Liver (tissue), 10 donors: ENCODE measurements at places on chromosomes 13 and 19.

DNA sequence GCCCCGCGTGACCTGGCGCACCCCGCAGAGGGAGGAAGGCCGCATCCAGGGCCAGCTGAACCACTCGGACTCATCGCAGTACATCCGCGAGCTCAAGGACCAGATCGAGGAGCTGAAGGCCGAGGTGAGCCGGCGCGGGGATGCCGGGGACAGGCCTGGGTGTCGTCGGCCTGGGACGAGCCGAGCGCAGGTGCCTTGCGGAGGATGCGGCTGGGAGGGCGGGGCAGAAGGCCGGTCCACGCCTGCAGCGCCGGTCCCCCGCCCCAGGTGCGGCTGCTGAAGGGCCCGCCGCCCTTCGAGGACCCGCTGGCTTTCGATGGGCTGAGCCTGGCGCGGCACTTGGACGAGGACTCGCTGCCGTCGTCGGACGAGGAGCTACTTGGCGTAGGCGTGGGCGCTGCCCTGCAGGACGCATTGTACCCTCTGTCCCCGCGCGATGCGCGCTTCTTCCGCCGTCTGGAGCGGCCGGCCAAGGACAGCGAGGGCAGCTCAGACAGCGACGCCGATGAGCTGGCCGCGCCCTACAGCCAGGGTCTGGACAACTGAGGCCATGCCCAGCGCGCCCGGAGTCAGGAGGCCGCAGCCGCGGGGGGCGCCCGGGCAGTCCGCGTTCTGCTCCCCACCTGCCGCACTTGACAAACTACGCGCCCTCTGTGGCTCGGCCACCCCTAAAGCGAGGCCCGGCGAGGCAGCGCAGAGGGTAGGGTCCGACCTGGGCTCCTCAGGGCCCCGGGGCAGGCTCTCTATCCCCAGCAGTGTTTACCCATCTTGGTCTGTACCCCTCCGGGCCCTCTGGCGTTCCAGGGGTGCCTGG is 10.8 kb downstream of the PRR36 start:
- DNase-seq = no peak

- DNase-seq = no peak
Measured at GRCh38 chr13:63541336-63541735, 2125.7 kb upstream of the PCDH20 start.

DNA sequence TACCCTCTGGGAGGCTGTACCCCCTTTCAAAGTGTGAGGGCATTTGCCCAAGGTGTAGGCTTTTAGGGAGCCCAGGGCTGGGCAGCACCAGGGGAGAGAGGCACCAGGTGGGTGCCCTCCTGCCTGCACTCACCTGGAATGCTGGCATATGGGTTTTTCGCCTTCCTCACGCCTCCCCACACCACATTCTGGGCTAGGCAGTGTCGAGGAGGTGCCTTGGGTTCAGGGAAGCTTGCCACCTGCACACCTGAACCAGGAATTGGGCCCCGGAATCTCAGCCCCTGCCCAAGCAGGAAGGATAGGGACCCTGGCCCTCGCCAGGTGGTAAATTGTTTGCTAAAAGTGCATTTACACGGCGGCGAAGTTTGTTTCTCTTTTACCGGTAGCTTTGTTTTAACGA is 5.1 kb upstream of the TSHZ3 start:
- DNase-seq = no peak

DNA sequence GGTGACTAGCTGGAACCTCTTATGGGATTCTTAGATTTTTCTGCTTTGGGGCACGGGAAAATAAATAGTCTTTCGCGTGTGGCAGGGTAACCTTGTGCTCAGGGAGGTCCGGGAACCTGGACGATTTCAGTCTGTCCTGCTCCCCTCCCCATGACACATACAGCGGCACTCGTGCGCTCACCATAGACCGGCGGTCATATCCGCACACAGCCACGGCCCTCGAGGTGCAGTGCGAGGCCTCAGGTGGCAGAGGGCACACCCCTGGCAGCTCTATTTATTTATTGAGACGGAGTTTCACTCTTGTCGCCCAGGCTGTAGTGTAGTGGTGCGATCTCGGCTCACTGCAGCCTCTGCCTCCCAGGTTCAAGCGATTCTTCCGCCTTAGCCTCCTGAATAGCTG is 3.0 kb downstream of the ONECUT3 start:
- DNase-seq = no peak

GRCh38 chr19:44570984-44571684 is 41.7 kb upstream of the CEACAM20 start:
- peak; percentile 71 for DNase-seq

- peak; percentile 55 for DNase-seq
Measured at GRCh38 chr19:43639519-43640423, at the start of gene CADM4. Gene CADM4 (minus strand): TSS chr19:43639850. CDS start chr19:43639790, 60 bp downstream.

GRCh38 chr13:44155422-44156293 is 218.0 kb upstream of the SERP2 start:
- DNase-seq = no peak

DNA sequence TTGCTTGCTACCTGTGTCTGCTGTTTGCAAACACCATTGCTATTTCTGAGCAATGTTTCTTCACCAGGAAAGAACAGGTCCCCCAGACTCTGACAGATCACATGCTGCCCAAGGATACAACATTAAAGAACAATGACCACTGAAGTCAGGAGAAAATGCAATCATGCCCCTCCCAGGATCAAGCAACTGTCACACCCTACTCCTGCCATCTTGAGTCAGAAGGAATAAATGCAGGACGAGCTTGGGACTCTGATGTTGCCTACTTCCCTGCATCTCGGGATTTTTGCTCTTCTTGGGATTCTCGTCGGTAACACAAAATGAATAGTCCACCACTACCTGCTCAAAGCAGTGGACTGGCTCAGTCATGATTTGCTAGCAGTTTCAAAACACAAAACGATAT is 490.6 kb downstream of the COG6 start:
- DNase-seq = no peak

DNA sequence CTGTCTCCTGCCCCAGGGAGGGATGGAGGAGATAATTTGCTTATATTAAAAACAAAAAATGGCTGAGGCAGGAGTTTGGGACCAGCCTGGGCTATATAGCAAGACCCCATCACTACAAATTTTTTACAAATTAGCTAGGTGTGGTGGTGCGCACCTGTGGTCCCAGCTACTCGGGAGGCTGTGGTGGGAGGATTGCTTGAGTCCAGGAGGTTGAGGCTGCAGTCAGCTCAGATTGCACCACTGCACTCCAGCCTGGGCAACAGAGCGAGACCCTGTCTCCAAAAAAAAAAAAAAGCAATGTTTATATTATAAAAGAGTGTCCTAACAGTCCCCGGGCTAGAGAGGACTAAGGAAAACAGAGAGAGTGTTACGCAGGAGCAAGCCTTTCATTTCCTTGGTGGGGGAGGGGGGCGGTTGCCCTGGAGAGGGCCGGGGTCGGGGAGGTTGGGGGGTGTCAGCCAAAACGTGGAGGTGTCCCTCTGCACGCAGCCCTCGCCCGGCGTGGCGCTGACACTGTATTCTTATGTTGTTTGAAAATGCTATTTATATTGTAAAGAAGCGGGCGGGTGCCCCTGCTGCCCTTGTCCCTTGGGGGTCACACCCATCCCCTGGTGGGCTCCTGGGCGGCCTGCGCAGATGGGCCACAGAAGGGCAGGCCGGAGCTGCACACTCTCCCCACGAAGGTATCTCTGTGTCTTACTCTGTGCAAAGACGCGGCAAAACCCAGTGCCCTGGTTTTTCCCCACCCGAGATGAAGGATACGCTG is 184.0 kb downstream of the KDM4B start:
- DNase-seq = peak; percentile 30

- peak; percentile 89 for DNase-seq
Measured at GRCh38 chr19:4186087-4186993, 3.9 kb downstream of the ANKRD24 start.

DNA sequence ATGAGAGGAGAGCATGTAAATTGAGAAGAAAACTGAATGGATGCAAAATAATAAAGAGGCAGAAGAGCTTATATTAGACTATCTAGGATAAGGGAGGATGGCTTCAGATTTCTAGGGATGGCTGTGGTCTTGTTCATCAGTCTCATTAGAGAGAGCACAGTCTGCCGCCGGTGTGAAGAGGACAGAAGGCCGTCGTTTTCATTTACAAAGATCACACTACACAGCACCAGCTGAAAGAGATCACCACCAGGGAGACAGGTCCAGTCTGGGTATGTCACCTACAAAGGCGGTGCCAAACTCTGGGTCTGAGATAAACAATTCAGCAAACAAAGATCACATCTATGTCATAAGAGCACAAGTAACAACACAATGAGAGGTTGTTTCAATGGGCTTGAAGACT is 1222.3 kb upstream of the SLC10A2 start:
- no peak for DNase-seq

- DNase-seq = no peak
Measured at GRCh38 chr19:47110521-47111005, 3.0 kb downstream of the ZC3H4 start.

DNA sequence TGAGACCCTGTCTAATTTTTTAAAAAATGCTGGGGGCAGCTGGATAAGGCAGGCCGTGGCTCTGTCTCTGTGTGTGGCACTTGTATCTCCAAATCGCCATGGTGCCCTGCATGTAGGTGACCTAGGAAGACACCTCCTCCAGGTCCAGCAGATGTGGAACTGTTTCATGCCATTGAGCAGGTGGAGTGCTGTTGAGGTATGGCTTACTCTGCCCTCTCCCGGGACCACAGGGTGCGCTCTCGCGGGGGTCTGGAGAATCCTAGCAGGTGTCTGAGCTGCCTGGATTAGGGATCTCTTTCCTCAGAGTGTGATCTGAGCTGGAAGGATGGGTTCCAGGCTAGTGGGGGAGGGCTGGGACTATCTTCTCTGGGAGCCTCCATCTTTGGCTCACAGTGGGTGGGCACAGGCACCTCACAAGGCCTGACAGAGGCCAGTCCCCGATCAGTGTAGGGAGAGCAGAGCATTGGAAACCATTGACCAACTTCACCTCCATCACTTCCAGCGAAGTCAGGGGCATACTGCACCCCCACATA is 67.7 kb upstream of the TM9SF2 start:
- DNase-seq = no peak

DNA sequence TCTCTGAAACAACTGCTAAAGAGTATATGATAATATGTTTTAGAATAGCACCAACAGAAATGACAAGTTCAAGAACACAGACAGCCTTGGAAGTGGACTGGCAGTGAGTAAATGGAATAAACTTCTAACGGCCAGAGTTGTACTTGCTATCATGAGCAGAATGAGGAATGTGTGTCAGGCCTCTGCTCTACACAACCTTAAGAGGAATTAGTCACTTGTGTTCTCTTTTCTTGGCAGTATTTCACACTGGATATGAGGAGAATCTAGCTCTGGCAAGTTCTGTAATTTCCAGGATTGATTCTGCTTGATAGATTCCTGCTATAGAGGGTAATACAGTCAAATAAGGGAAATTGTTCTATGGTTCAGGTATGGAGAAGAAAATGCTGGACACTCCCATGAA is 757.3 kb downstream of the EFNB2 start:
- no peak for DNase-seq

DNA sequence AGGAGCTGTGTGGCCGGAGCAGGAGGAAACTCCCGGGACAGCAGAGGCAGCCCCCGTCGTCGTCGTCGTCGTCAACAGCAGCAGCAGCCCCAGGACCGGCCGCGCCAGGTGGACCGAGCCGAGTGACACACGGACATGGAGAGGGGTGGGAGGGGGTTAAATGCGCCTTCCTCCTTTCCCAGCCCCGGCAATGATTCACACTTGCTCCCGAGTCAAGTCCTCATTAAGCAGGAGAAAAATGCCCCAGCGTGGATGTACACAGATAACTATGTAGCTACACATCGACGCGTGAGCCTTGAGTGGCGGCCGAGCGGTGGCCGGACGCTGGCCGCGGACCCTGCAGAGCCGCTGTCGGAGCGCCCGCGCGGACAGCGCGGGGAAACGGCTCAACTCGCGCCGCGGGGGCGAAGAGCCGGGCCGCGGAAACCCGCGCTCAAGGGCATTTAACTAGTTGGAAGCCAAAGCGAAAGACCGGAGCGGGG is 645 bp downstream of the UBL3 start:
- DNase-seq = peak; percentile 57

DNA sequence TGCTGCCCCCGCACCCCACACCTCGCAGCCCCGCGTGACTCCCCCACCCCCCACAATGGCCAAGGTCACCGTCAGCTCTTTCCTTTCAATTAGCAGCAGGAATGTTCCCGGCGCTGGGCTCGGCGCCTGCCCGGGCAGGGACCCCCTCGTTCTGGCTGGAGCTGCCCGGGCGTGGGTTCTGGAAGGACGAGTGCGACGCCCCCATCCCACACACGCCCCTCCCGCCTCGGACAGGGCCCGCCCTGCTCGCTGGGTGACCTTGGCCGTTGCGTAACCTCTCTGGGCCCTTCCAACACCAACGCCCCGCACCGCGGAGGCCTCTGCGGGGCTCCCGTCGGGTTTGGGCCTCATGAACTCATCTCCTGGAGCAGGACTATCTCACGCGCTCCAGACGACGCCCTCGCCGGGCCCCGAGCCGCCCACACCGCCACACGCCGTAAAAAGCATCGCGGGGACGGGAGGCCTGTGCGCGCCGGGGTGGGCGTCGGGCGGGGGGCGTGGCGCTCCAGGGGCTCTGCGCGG is 10.3 kb downstream of the PALM start:
- no peak for DNase-seq

DNA sequence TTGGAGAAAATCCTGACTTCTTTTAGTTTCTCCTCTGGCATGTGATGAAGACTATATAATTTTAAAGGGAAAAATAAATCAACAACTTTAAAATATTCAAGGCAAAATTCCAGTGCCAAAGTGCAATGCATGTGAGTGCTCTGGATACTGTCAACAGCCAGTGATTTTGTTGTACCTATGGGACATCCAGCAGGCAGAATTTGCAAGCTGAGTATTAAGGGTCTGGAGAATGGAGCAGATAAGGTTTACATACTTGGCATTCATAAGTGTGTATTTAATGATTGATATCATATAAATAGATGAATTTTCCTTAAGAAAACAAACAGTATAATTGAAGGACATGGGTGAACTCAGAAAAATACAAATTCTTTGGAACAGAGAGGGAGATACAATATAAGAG is 703.4 kb downstream of the GPC5 start:
- DNase-seq = no peak

- no peak for DNase-seq
Measured at GRCh38 chr13:70964124-70964523, 855.9 kb upstream of the KLHL1 start.

DNA sequence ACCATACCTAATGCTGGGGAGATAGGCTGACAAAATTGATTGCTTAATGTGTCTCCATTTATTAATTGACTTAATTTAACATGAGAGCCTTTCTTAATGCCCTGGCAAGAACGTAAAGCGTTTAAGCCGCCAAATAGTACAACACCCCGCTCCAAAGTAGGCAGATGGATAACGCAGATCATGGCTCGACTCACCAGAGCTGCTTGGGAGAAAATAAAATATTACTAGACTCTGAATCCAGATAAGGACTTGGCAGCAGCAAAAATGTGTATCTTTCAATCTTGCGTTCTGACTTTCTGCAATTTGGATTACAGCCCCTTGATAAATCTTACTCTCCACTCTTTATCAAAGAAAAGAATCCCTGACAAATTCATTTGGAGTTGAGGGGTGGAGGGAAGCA is 403 bp upstream of the SIAH3 start:
- DNase-seq = no peak

DNA sequence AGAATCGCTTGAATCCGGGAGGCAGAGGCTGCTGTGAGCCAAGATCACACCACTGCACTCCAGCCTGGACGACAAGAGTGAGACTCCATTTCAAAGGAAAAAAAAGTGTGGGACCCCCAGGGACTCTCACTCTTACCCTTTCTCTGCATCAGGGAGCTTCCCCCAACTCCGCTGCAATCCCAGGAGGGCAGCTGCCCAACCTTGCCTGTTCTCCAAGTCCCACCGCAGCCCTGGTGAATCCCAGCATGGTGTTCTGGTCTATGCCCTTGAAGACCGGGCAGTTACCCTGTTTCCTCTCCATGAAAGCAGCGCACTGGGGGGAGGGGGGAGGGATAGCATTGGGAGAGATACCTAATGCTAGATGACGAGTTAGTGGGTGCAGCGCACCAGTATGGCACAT is 35.7 kb upstream of the DPRX start:
- no peak for DNase-seq

- DNase-seq = no peak
Measured at GRCh38 chr19:54364775-54365257, at the start of gene LAIR1. Gene LAIR1 (minus strand): TSS chr19:54364931. CDS start chr19:54364804, 127 bp downstream.
